Activated CD4-positive, alpha-beta T cell treated with anti-CD3 and anti-CD28 coated beads, Interleukin-2, Interleukin-4, amounts not matched to agents 100 ng/mL and 50 ng/mL, durations not matched to agents 16 hours and 8 hours (primary cell): ENCODE measurements at places on chromosomes 1 and 21.

GRCh38 chr1:89274411-89274857 is 1.8 kb upstream of the GBP5 start:
- DNase-seq = peak; percentile 67

- DNase-seq = no peak
Observed at GRCh38 chr1:15523104-15524020, 653 bp downstream of the CASP9 start.

GRCh38 chr1:212218911-212219310 is 66.3 kb upstream of the PPP2R5A start:
- peak; percentile 67 for DNase-seq

DNA sequence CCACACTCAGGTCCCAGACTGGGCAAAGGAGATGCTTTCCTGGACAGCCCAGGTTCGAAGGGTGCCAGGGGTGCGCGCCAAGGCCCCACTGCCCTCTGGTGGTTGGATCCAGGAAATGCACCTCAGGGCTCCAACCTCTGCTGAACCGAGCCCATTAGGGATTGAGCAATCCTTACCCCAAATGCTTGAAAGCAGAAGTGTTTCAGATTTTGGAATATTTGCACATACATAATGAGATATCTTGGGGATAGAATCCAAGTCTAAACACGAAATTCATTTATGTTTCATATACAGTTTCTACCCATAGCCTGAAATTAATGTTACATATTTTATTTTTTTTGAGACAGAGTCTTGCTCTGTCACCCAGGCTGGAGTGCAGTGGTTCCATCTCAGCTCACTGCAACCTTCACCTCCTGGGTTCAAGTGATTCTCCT is 57.4 kb downstream of the SLC9A1 start:
- peak; percentile 77 for DNase-seq

DNA sequence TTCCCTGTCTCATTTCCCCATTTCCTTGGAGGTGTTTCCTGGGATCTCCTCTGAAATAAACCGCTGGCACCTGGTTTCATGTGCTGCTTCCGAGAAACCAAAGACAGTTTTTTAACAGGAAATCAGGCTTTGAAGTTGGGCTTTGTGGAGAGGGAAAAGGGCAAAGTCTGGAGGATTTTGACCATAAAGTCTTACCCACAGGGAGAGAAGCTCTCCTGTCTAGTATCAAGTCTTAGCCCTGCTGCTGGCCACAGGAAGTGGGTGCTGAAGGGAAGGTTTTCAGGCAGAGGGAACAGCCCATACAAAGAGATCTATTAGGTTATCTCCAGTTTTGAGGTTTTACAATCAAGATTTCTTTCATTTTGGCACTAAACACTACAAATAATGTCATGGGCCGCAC is 29.3 kb downstream of the SLC5A9 start:
- DNase-seq = no peak

- peak; percentile 13 for DNase-seq
Observed at GRCh38 chr1:89356658-89357400, 7.0 kb upstream of the GBP6 start.

DNA sequence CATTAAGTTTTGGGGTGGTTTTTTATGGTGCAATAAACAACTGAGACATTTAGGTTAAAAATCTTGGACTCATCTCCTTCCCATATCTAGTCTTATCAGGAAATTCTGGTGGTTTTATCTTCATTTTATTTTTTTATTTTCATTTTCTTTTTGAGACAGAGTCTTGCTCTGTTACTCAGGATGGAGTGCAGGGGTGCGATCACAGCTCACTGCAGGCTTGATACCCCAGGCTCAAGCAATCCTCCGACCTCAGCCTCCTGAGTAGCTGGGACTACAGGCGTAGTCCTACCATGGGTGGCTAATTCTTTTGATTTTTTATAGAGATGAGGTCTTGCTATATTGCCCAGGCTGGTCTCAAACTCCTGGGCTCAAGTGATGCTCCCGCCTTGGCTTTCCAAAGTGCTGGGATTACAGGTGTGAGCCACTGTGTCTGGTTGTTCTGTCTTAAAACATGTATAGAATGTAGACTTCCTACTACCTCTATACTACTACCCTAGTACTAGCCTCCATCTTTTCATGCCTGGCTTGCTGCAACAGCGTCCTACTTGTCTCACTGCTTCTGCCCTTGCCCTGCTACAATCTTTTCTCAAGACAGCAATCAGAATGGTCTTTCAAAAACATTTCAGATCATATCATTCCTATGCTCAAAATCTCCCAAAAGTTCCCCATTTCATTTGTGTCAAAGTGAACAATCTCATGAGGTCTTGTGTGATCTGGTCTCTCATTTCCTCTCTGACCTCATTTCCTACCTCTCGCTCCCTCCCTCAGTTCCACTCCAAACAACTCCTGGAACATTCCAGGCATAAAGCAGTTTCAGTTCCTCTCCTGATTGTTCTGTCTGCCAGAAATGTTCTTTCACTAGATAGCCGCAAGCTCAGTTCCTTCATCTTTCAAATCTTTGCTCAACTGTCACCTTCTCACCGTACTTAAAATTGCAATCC is 5.9 kb upstream of the FCGR2A start:
- DNase-seq = no peak

- DNase-seq = no peak
Observed at GRCh38 chr1:107926436-107927080, 38.4 kb downstream of the VAV3 start.

DNA sequence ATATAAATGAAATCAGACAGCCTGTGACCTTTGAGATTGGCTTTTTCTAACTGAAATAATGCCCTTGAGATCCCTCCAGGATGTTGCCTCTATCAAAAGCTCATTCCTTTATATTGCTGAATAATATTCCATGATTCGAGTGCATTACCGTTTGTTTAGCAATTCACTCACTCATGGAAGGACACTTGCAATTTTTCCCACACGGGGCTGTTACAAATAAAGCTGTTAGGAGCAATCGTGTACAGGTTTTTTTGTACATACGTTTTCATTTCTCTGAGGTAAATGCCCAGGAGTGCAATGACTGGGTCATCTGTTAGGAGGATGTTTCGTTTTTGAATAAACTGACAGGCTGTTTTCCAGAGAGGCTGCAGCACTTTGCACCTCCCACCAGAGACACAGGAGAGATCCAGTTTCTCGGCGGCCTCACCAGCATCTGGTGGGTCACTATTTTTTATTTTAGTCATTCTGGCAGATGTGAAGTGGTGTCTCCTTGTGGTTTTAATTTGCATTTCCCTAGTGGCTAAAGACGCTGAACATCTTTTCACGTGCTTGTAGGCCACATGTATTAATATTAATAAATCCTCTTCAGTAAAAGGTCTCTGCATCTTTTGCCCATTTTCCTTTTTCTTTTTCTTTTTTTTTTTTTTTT is 11.0 kb downstream of the PRDM15 start:
- DNase-seq = no peak

- no peak for DNase-seq
Observed at GRCh38 chr1:113247355-113247754, 143.0 kb upstream of the MAGI3 start.

DNA sequence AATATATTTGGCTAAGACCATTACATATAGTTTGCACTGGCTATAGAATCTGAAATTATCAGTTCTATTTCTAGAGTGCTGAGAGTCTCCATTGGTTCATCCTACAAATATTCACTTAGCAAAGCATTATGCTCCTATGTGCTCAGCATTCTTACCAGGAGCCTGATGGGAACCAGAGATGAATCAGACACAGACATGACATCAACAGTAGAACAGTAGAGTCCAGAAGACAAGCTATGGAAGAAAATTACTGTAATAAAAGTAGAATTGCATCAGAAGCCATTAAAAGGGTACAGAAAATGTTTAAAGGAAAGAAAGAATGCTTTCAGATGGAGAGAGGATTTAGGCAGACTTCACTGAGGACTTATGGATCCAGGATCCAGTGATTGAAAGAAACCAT is 271.7 kb upstream of the SNX7 start:
- no peak for DNase-seq

DNA sequence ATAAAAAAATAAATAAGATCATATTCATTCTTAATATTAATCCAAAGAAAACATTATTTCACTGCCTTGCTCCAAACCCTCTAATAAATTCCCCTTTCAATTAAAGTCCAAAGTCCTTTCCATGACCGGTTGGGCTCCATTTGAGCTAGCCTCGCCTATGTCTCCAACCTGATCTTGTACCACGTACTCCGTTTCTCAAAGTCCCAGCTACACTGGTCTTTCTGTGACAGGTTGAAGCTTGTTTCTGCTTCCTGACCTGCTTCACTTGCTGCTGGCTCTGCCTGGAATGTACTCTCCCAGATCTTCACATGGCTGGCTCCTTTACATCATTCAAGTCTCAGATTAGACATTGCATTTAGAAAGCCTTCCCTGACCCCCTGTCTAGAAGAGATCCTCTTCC is 16.4 kb downstream of the RPL5 start:
- DNase-seq = no peak

DNA sequence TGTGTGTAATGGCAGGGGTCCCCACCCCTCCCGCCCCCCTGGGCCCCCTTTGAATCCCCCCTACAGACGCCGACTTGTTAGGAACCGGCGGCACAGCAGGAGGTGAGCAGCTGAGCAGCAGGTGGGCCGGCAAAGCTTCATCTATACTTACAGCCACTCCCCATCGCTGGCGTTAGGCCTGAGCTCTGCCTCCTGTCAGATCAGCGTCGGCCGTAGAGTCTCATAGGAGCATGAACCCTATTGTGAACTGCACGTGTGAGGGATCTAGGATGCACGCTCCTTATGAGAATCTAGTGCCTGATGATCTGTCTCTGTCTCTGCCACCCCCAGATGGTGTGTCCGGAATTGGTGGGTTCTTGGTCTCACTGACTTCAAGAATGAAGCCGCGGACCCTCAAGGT is 14.9 kb upstream of the VPS26C start:
- no peak for DNase-seq

DNA sequence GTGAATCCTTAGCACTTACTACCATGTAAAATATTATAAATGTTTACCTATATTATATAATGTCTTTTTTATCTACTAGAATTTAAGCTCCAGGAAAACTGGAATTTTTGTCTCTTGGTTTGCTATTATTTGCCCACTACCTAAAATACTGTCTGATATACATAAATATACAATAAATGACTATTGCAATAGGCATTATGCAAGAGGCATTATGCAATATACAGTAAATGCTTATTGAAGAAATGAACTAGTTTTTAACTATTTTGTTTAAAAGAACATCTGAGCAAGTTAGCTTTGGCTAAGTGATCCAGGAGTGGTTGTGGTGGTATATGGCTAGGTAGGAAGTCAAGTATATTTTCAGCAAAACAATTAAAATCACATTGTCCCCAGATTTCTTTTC is 640.2 kb upstream of the PKN2 start:
- no peak for DNase-seq

DNA sequence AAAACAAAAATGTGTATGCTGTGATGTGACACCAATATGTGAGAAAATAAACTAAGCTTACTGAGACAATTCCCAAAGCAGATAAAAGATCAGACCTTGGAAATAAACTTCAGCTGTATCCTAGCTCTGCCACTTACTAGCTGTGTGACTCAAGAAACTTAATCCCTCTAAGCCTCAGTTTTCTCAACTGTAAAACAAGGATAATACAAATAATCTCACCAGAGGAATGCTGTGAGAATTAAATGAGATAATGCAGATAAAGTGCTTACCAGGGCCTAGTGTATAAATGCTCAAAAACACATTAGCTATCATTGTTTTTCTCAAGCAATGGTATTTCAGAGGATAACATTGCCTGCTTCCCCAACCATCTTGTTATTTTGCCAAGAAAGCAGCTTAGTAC is 2.1 kb downstream of the HEATR1 start:
- no peak for DNase-seq

- DNase-seq = no peak
Observed at GRCh38 chr1:69290291-69290690, 277.4 kb upstream of the LRRC7 start.

- DNase-seq = no peak
Observed at GRCh38 chr1:67586596-67586995, 98.4 kb upstream of the GADD45A start.

- peak; percentile 56 for DNase-seq
Observed at GRCh38 chr1:1402072-1402900, 3.2 kb upstream of the CCNL2 start.

DNA sequence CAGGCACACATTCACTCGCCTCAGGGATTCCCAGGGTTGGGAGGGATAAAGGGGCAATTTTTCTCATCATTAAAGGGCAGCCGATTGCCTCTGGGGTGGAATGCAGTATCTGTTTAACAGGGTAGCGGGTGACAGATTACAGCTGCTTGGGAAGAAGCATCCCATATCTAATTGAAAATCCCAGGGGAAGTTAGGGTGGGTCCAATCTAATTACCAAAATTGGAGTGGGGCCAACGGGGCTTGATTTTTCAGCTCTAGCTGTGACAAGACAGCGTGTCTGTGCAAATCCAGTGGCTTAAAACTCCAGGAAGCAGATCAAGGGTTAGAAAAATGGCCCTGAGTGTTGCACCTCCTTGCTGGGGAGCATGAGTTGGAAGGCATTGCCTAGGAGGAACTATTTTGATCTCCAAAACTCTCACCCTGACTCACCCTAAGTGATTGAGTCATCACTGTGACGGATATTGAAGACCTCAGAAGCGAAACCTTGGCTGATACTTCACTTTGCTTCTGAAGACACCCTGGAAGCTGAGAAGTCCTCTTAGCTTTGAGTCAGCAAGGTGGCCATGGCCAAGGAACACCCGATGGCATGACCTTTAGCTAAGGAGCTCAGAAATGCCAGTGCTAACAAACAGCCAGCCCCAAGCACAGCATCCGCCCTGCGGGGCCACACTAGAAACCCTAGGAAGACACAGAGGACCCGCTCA is 46.0 kb downstream of the GRHL3 start:
- DNase-seq = peak; percentile 86

DNA sequence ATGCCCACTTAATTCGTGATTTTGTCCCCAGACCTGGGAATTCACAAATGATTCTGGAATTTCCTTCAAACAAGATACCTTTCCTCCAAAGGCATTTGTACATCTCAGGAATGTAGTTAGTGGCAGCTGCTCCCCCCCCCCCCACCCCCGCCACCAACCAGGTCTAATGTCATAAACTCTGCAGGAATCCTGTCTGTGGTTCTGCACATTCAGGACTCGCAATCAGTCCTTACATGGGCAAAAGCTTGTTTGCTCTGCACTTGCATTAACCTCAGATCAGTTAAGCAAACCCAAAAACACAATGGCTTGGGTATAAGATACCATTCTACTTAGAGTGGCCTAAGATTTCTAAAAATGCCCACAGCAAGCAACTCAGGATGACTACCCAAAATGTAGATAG is 143.8 kb downstream of the TGFB2 start:
- no peak for DNase-seq

- peak; percentile 11 for DNase-seq
Observed at GRCh38 chr1:193516755-193517388, 330.5 kb upstream of the B3GALT2 start.

- DNase-seq = peak; percentile 50
Observed at GRCh38 chr1:47388891-47389238, 27.2 kb upstream of the FOXE3 start.

- no peak for DNase-seq
Observed at GRCh38 chr1:243950166-243950565, 100.1 kb upstream of the AKT3 start.
